ENCODE measurements at places on chromosomes 7 and 10.

- no peaks in the 10 kb centered on the region for H3K36me3 ChIP-seq
- peaks cover 4% of the 10 kb centered on the region for H3K4me1 ChIP-seq
- no peak overlapping the region for H3K27ac ChIP-seq
These were observed 31.5 kb upstream of the RBM20 start for GRCh38 chr10:110612629-110613028.

DNA sequence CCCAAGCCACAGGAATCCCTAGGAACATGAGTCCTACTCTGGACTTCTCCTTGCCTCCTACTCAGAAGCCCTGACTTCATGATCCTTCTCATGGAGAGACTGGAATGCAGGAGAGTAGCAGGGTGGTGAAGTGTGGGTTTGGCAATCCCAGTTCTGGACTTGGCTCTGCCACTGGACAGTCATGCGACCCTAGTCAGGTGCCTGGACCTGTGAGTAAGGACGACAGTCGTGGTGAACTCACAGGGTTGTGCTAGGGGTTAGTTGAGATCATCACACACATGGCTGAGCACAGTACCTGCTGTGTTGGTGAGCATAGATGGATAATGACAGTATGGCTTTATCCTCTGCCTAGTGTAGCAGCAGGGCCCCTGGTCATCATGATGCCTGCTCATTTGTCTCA is 117.9 kb downstream of the LRRC18 start:
- DNase-seq = no peak
- no peaks in the 10 kb centered on the region for H3K36me3 ChIP-seq
- peaks cover 5% of the 10 kb centered on the region for H3K27me3 ChIP-seq
- no peak overlapping the region for H3K27ac ChIP-seq
- no peaks in the 10 kb centered on the region for H3K4me1 ChIP-seq
- H3K4me3 ChIP-seq = no peak overlapping the region

DNA sequence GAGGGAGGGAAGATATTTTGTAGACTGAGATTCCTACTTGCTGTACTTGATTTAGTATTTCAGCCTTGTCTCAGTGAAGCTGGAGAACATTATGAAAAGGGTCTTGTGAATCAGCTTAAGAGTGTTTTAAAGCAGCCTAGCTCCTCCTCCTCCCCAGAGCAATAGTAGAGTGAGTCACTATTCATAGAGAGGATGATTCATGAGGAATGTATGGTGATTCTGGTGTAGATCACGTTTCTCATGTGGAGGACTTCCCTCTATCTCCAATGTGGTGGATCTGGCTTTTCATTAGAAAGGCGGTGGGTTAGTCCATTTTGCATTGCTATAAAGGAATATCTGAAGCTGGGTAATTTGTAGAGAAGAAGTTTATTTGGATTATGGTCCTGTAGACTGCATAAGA is 340.1 kb upstream of the CHRM2 start:
- no peaks in the 10 kb centered on the region for H3K4me1 ChIP-seq
- DNase-seq = peak; percentile 0
- H3K36me3 ChIP-seq = no peaks in the 10 kb centered on the region
- no peak overlapping the region for H3K27ac ChIP-seq
- no peak overlapping the region for H3K4me3 ChIP-seq

- H3K4me3 ChIP-seq = no peak overlapping the region
- no peak for DNase-seq
- no peaks in the 10 kb centered on the region for H3K4me1 ChIP-seq
- H3K27ac ChIP-seq = no peak overlapping the region
These were observed 36.3 kb downstream of the ABCB1 start for GRCh38 chr7:87564296-87564963.

DNA sequence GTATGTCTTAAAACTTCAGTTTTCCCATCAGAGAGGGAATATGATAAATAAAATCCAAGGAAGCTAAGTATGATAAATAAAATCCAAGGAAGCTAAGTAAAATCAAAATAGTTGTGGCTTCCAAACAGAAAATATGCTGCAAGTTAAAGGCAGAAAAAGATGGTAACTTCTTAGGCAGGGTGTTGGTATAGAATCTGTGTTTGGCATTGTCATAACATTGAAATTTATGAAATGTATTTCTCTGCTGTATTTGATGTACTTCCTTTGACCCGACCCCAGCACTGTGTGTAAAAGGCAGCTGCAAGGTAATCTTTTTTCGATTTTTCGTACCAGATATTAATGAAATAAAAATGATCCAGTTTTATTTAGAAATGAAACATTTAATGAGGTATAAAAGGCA is 537.2 kb downstream of the TFEC start:
- H3K4me1 ChIP-seq = no peaks in the 10 kb centered on the region
- peaks cover 4% of the 10 kb centered on the region for H3K27me3 ChIP-seq
- no peaks in the 10 kb centered on the region for H3K36me3 ChIP-seq
- no peak overlapping the region for H3K27ac ChIP-seq
- no peak for DNase-seq

- H3K27me3 ChIP-seq = no peaks in the 10 kb centered on the region
- no peak overlapping the region for H3K27ac ChIP-seq
- H3K36me3 ChIP-seq = no peaks in the 10 kb centered on the region
- DNase-seq = no peak
- no peak overlapping the region for H3K4me3 ChIP-seq
- H3K4me1 ChIP-seq = no peaks in the 10 kb centered on the region
These were observed 43.1 kb downstream of the MBL2 start for GRCh38 chr10:52729271-52730104.

GRCh38 chr7:129790136-129790535 is 162.6 kb downstream of the UBE2H start:
- DNase-seq = no peak
- H3K4me1 ChIP-seq = peaks cover 4% of the 10 kb centered on the region
- H3K36me3 ChIP-seq = no peaks in the 10 kb centered on the region
- no peak overlapping the region for H3K4me3 ChIP-seq

DNA sequence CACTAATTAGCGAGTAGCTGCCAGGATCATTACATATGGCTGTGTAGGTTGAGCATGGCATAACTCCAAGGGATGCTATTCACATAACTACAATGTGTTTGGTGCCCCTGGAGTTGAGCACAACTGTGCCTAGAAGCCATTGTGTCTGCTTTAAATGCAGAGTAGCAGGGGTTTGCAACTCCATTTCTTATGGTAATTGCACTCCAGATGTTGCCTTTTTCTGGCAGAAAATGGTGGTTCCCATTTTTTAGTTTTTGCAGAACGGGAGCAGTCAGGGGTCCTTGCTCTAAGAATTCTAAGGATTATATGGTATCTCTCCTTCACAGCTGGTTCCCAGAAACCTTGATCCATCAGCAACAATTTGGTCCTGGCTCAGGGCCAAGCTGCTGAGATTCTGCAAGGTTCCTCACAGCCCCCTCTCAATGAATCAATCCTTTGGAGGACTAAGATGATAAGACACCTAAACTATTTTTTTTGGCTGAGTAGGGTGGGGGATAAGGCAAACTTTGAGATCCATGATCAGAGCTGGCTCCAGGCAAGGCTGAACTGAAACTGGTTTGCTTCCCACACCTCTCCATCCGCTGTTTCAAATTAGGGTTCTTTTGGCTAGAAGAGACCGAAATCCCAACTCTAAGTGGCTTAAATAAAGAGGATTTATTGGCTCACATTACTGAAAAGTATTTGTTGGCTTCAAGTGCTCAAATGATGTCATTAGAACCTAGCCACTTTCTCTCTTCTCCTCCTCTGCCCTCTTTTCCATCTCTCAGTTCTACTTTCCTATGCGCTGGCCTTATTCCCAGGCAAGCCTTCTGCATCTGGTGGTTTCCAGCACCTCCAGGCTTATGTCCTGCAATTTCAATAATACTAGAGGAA is 97.5 kb upstream of the CCDC6 start:
- no peaks in the 10 kb centered on the region for H3K27me3 ChIP-seq
- no peaks in the 10 kb centered on the region for H3K36me3 ChIP-seq
- no peaks in the 10 kb centered on the region for H3K4me1 ChIP-seq

- H3K36me3 ChIP-seq = no peaks in the 10 kb centered on the region
- no peak overlapping the region for H3K27ac ChIP-seq
- H3K27me3 ChIP-seq = no peaks in the 10 kb centered on the region
- DNase-seq = no peak
These were observed 129.6 kb upstream of the MKLN1 start for GRCh38 chr7:131197920-131198615.

DNA sequence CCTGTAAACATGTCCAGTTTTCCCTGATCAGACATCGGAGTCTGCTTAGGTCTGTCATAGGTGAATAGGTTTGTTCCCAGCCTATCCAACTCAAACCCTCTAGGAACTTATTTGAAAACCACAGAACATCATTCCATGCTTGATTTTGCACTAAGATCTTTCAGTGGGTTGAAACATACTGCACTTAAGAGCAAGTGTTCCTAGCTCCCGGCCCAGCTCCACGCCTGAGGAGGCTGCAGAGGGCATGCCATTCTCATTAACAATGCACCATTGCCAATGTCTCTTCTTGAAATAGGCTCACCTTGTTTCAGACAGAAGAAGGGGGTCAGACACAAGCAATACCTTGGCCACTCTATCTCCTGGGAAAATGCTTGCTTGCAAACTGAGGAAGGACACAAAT is 78.0 kb upstream of the EGR2 start:
- no peaks in the 10 kb centered on the region for H3K36me3 ChIP-seq
- no peak for DNase-seq
- H3K4me1 ChIP-seq = peaks cover 21% of the 10 kb centered on the region
- H3K4me3 ChIP-seq = no peak overlapping the region
- no peaks in the 10 kb centered on the region for H3K27me3 ChIP-seq

GRCh38 chr7:83970081-83970480 is 224.5 kb downstream of the SEMA3A start:
- no peaks in the 10 kb centered on the region for H3K36me3 ChIP-seq
- no peak overlapping the region for H3K4me3 ChIP-seq
- no peak overlapping the region for H3K27ac ChIP-seq
- H3K4me1 ChIP-seq = no peaks in the 10 kb centered on the region

DNA sequence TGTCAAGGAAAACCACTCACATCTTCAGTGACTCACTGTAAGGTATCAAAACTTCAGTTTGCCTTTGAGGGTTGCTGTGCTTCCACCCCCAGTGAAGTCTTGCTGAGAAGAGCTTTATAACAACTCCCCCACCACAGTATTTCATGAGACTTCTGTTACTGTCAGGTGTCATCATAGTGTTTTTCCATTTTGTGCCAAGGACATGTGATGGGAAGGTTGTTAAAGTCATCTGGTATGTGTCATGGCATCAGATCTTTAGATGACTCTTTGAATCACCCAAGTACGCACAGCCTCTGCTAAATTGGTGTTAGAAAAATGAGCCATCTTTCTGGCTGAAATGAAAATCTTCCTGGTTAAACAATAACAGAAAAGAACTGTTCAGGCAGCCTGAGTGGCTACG is 115.0 kb upstream of the CCDC6 start:
- no peak overlapping the region for H3K4me3 ChIP-seq
- H3K4me1 ChIP-seq = no peaks in the 10 kb centered on the region
- H3K36me3 ChIP-seq = no peaks in the 10 kb centered on the region
- H3K27me3 ChIP-seq = no peaks in the 10 kb centered on the region
- no peak overlapping the region for H3K27ac ChIP-seq

GRCh38 chr7:91421018-91421417 is 156.8 kb downstream of the FZD1 start:
- no peaks in the 10 kb centered on the region for H3K4me1 ChIP-seq
- H3K27me3 ChIP-seq = peaks cover 4% of the 10 kb centered on the region
- no peaks in the 10 kb centered on the region for H3K36me3 ChIP-seq
- no peak overlapping the region for H3K27ac ChIP-seq
- no peak overlapping the region for H3K4me3 ChIP-seq

- peaks cover 41% of the 10 kb centered on the region for H3K27me3 ChIP-seq
- H3K27ac ChIP-seq = no peak overlapping the region
- peaks cover 6% of the 10 kb centered on the region for H3K4me1 ChIP-seq
- H3K36me3 ChIP-seq = no peaks in the 10 kb centered on the region
- DNase-seq = no peak
- peak overlapping the region; percentile 69 for H3K4me3 ChIP-seq
These were observed 286 bp downstream of the SP8 start for GRCh38 chr7:20786421-20786778.

DNA sequence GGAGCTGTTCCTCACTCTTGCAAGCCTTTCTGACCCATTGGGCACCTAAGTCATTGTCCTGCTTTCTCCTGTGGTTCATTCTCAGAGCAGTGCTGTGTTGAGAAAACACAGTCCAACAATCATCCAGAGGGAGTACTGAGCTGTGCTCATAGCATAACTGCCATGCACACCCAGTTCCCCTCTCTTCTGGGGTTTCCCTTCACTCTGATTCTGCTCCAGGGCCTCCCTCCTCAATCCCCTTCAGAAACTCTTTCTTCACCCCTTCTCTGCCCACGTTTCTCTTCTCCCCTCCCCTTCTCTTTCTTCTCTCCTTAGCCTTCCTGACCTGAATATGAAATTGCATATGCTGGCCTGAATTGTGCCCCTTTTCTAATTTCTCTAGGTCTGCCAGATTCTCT is 155.8 kb downstream of the AOAH start:
- H3K36me3 ChIP-seq = no peaks in the 10 kb centered on the region
- no peak for DNase-seq
- H3K4me1 ChIP-seq = no peaks in the 10 kb centered on the region
- no peak overlapping the region for H3K27ac ChIP-seq
- no peak overlapping the region for H3K4me3 ChIP-seq

DNA sequence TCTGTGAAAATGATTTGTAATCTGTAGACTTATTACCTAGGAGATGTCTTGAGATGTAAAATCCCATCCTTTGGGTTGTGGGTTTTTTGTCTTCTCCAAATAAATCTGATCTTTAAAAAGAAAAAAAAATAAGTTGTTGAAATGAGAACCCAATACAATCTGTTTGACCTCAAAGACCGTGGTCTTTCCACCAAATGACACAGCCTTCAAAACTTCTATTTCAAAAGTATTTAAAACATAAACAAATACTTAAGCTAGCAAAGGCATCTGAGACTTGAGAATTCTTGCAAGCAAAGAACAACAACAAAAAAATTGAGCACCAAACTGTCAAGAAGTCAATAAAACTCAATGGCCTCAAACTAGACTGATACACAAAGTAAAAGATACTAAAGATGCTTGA is 67.9 kb upstream of the HECW1 start:
- DNase-seq = no peak
- peaks cover 3% of the 10 kb centered on the region for H3K27me3 ChIP-seq
- H3K4me1 ChIP-seq = no peaks in the 10 kb centered on the region
- no peak overlapping the region for H3K27ac ChIP-seq
